Upper lobe of left lung (tissue), 6 donors: ENCODE measurements at places on chromosomes 6 and 20. TPM values are rescaled to one million over a fixed set of nuclear protein-coding genes. Genes with fewer than 3 reads are reported as not detected.
A peak's percentile ranks its signal among the peaks of the same experiment; 100 is the strongest.

- no peak overlapping the region for H3K4me3 ChIP-seq
- H3K4me1 ChIP-seq = no peaks in the 10 kb centered on the region
- no peaks in the 10 kb centered on the region for H3K27me3 ChIP-seq
- H3K36me3 ChIP-seq = no peaks in the 10 kb centered on the region
- no peak for DNase-seq
- no peak overlapping the region for H3K27ac ChIP-seq
Measured at GRCh38 chr6:84411060-84411629, 183.7 kb upstream of the CEP162 start.

- H3K27me3 ChIP-seq = no peaks in the 10 kb centered on the region
- H3K36me3 ChIP-seq = no peaks in the 10 kb centered on the region
- H3K4me3 ChIP-seq = no peak overlapping the region
- no peaks in the 10 kb centered on the region for H3K4me1 ChIP-seq
- no peak overlapping the region for H3K27ac ChIP-seq
- DNase-seq = no peak
Measured at GRCh38 chr6:70131528-70131927, 171.4 kb downstream of the COL9A1 start.

Gene EPM2A
- total RNA-seq = 27.7 TPM

Gene HSPA1A
- 124 TPM for total RNA-seq

Gene SYCP2
- 13.3 TPM for total RNA-seq

- peaks cover 19% of the 10 kb centered on the region for H3K27me3 ChIP-seq
- peaks cover 8% of the 10 kb centered on the region for H3K4me1 ChIP-seq
- no peak within 1 kb of the TSS for H3K27ac ChIP-seq
Measured at GRCh38 chr20:51022803-51023616, at the start of gene KCNG1. Gene KCNG1, minus strand, starts transcription at chr20:51023107. Its CDS starts 12,769 bp downstream, at chr20:51010338.

GRCh38 chr6:108584323-108584722 is 23.6 kb downstream of the FOXO3 start:
- H3K36me3 ChIP-seq = no peaks in the 10 kb centered on the region
- no peaks in the 10 kb centered on the region for H3K27me3 ChIP-seq
- DNase-seq = no peak
- H3K27ac ChIP-seq = peak overlapping the region; percentile 42

Gene GLP1R
- total RNA-seq = not detected

Gene PDSS2
- total RNA-seq = 20.9 TPM

Gene CNR1
- 7.3 TPM for total RNA-seq

DNA sequence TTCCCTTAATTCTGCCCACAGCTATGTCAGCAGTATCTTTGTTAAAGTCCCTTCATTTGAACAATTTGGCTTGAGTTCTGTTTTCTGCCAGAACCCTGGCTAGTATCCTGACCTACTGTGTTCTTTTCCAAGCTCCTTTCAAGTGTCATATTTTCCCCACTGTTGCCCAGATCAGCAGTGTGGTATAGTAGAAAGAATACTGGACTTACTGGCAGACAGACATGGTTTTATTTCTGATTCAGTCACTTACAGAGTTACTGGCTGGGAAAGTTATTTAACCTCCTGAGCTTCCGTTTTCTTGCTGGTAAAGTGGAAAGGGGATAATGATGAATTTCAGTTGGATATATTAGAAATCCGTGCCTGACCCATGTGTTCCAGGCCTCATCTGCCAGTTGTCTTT is 39.8 kb upstream of the RAB23 start:
- H3K27ac ChIP-seq = peak overlapping the region; percentile 58
- H3K4me1 ChIP-seq = no peaks in the 10 kb centered on the region
- no peaks in the 10 kb centered on the region for H3K36me3 ChIP-seq
- no peaks in the 10 kb centered on the region for H3K27me3 ChIP-seq
- H3K4me3 ChIP-seq = no peak overlapping the region

- H3K4me3 ChIP-seq = no peak overlapping the region
- H3K36me3 ChIP-seq = peaks cover 5% of the 10 kb centered on the region
- no peak for DNase-seq
- no peaks in the 10 kb centered on the region for H3K27me3 ChIP-seq
Measured at GRCh38 chr20:3758566-3758965, 9.0 kb downstream of the ADISSP start.

DNA sequence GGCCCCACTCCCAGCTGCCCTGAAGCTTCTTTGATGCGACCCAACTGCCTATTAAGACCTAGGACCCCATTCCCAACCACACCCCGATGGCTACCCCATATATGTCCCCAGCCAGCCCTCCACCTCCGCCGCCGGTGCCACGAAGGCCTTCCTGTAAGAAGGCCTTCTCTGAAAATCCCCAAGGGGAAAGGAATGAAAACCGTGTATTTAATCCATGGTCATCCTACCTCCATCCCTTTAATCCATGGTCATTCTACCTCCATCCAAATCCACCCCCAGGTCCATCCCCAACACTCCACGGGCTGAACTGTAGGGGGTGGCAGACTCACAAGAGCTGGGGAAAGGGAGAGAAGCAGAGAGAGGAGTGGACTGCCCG is 545 bp upstream of the VSX1 start:
- H3K4me3 ChIP-seq = no peak overlapping the region
- H3K27ac ChIP-seq = no peak overlapping the region
- peaks cover 8% of the 10 kb centered on the region for H3K27me3 ChIP-seq
- peaks cover 12% of the 10 kb centered on the region for H3K4me1 ChIP-seq

DNA sequence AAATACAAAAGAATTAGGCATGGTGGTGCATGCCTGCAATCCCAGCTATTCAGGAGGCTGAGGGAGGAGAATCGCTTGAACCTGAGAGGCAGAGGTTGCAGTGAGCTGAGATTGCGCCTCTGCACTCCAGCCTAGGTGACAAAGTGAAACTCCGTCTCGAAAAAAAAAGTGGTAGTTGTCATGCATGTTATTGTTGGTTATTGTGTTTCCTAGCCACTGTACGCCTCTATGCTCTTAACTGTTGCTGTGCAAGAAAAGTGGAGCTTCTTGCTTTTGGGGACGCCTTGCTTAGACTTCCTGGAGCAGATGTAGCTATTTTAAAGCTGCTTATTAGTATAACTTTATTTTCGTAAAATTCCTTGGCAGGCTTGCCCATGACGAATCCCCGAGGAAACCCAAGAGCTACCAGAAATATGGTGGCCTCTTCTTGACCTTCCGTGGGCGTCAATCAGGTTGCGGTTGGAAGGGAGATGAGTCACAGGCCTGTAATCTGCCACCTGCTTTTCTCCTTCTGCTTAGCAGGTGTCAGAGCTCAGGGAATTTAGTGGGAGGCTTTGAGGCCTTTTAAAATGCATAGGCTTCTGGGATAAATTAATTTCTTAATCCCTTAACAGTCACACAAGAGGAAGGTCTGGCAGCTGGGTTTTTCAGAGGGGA is 17.3 kb downstream of the GABRR2 start:
- no peak overlapping the region for H3K4me3 ChIP-seq
- peaks cover 4% of the 10 kb centered on the region for H3K4me1 ChIP-seq
- H3K36me3 ChIP-seq = no peaks in the 10 kb centered on the region
- H3K27me3 ChIP-seq = no peaks in the 10 kb centered on the region

DNA sequence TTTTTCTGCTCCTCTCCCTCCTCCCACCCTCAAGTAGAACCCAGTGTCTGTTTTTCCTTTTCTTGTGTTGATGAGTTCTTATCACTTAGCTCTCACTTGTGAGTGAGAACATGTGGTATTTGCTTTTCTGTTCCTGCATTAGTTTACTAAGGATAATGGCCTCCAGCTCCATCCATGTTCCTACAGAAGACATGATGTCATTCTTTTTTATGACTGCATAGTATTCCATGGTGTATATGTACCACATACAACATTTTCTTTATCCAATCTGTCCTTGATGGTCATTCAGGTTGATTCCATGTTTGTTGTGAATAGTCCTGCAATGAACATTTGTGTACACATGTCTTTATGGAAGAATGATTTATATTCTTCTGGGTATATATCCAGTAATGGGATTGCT is 81.0 kb downstream of the TOX2 start:
- H3K4me3 ChIP-seq = no peak overlapping the region
- H3K27ac ChIP-seq = no peak overlapping the region
- no peak for DNase-seq
- no peaks in the 10 kb centered on the region for H3K36me3 ChIP-seq
- H3K27me3 ChIP-seq = no peaks in the 10 kb centered on the region

GRCh38 chr20:46121184-46121930 is 3.2 kb downstream of the CD40 start:
- no peak overlapping the region for H3K4me3 ChIP-seq
- peaks cover 31% of the 10 kb centered on the region for H3K4me1 ChIP-seq
- no peak for DNase-seq
- H3K36me3 ChIP-seq = peaks cover 29% of the 10 kb centered on the region
- no peaks in the 10 kb centered on the region for H3K27me3 ChIP-seq

Gene PAX1
- not detected for total RNA-seq

Gene SLC17A9
- 15.4 TPM for total RNA-seq

Gene COL21A1
- total RNA-seq = 3.2 TPM

GRCh38 chr6:111550953-111551352 is 54.7 kb downstream of the TRAF3IP2 start:
- H3K27ac ChIP-seq = no peak overlapping the region
- H3K4me3 ChIP-seq = no peak overlapping the region
- peak; percentile 25 for DNase-seq

Gene ADGRF1
- total RNA-seq = 10.3 TPM
